ENCODE measurements at places on chromosomes 7 and 10.

GRCh38 chr7:44213877-44214388 lies 13.2 kb downstream of the YKT6 start:
- no peak for DNase-seq

- no peak for DNase-seq
These were observed 40.6 kb downstream of the SORBS1 start for GRCh38 chr10:95520617-95521016.

GRCh38 chr10:131041441-131041840 lies 270.1 kb downstream of the TCERG1L start:
- DNase-seq: no peak

DNA sequence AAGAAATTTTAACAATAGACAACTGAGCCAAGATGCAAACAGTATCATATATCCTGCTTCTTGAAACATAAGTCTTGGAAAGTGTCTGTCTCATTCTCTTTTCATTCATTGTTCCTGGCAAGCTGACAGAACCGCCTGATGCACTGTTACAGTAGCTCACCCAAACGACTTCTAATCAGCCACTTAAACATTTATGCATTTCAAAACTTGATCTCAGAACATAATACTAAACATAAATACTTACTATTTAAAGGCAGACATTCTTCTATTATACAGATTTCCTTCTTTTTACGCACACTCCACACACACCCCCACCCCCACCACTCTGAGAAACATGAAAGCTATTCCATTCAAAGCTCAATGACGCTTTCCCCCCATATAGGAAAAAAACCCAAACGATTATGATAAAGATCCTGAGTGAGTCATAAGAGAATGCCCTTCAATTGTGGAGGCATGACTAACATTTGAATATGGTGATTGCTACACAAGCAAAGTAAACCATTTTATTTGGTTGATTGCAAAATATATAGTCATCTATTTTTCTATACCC lies 30.5 kb downstream of the SHTN1 start:
- DNase-seq: no peak

DNA sequence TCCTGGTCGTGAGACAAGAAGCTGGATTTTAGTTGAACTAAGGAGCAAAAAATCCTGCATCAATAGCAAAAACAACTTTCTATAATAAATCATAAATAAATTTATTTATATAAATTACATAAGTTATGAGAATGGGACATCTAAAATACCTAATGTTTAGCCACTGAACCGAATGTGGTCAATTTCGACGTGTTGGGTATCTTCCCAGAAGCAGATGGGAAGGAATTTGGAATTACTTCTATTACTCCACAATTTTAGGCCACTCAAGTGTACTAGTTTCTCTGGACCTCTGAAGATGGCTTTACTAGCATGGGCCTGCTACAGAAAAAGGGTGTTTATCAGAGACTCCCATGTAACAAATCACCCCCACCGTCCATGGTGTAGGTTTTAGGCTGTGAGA lies 172.0 kb downstream of the PRPF18 start:
- DNase-seq: no peak

- peak; percentile 3 for DNase-seq
These were observed at the start of gene FGL2 for GRCh38 chr7:77199013-77199966. FGL2 (minus strand) TSS chr7:77199819; CDS start chr7:77199793, 26 bp downstream.

Data from stimulated activated CD8-positive, alpha-beta memory T cell treated with anti-CD3 and anti-CD28 coated beads, Interleukin-2, amount 100 ng/mL, for 48 hours (primary cell).